ENCODE measurements at places on chromosomes 2 and 18. TPM values are rescaled to one million over a fixed set of nuclear protein-coding genes. Genes with fewer than 3 reads are reported as not detected.
A peak's percentile ranks its signal among the peaks of the same experiment; 100 is the strongest.

The PROM2 gene
- 0.07 TPM for total RNA-seq

The TNFRSF11A gene
- 3.5 TPM for total RNA-seq

The SERPINB3 gene
- total RNA-seq, result not detected

The IL36RN gene
- not detected for total RNA-seq

The ANAPC1 gene
- 104 TPM for total RNA-seq

The TMEM169 gene
- total RNA-seq, result 0.14 TPM

- DNase-seq, result no peak
Observed at GRCh38 chr18:10458691-10459090, 4.3 kb downstream of the APCDD1 start.

- DNase-seq, result no peak
Observed at GRCh38 chr2:43407935-43408334, 181.5 kb upstream of the ZFP36L2 start.

DNA sequence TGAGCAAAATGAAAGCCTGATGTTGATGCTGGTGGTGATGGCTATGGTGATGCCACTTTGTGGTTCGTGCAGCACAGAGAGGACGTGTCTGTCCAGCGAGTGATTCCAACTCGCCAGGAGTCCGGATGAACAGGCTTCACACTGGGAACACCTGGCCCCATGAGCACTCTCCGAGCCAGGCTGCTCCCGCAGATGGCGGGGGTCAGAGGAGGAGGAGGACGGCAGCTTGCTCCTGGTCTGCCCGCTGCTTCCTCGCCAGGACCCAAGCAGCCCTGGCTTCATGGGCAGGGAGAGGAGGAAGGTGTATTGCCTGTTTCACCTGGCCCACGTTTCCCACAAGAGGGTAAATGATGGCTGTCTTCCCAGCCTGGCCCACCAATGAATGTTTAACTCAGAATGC, 121.6 kb downstream of the MTCL1 start:
- DNase-seq, result no peak

DNA sequence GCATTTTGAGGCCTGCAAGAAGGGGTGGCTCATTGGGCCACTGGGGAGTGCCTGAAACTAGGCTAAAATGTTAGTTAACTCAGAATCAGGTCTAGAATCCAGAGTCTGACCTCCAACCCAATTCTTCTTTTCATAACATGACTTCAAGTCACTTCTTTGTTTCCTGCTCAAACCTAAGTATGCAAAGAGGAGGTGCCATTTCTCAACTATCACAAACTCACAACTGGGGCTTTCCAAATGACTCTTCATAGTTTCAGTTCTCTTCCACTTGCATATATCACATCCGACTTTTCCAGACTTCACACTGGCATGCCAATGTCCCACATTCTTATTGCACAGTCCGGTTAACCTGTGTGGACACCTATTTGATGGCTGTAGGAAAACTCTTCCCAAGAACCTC, 211.6 kb downstream of the TCF4 start:
- DNase-seq, result no peak

DNA sequence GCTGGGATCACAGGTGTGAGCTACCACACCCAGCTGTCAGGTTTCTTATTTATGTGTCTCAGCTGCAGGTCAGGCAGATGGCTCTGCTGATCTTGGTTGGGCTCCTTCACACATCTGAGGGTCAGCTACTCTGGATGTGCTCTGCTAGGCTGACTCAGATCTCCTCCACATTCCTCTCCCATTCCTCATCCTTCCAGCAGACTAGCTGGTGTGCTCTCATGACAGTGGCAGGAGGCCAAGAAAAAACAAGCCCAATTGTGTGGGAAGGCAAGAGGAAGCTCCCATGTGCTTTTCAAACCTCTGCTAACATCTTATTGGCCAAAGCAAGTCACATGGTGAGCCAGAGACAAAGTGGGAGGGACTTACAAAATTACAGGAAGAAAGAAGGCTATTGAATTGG, 11.7 kb upstream of the MSH6 start:
- peak; percentile 35 for DNase-seq
